ENCODE measurements at places on chromosomes 2 and 18.

- no peak for DNase-seq
These were observed 200.2 kb downstream of the ANKRD30B start for GRCh38 chr18:14948163-14948540.

DNA sequence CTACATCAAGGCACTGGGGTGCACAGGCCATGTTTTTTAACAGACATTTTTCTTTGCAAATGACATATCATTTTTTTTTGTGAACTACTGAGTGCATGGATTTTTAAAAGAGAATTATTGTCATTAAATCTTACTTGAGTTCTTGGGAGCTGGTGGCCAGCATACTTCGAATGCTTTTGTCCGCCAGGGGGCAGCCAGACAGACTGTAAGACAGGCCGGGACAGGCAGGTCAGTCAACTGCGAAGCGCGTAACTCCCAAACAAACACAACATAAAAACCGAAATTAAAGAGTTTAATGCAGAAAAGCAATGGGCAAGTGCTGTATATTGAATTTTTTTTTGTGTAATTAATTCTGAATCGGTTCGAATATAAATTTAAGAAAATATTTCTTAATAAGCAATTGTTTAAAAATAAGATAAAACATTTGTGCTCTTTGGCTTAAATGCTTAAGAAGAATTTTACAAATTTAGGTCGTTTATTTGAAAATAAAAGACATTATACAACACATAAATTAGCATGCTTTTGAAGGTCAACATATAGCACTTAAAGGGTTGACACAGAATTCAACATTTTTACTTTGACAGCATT, 142.2 kb upstream of the PXDN start:
- DNase-seq, result peak; percentile 43

GRCh38 chr2:207835805-207836204, 66.1 kb upstream of the FZD5 start:
- no peak for DNase-seq

DNA sequence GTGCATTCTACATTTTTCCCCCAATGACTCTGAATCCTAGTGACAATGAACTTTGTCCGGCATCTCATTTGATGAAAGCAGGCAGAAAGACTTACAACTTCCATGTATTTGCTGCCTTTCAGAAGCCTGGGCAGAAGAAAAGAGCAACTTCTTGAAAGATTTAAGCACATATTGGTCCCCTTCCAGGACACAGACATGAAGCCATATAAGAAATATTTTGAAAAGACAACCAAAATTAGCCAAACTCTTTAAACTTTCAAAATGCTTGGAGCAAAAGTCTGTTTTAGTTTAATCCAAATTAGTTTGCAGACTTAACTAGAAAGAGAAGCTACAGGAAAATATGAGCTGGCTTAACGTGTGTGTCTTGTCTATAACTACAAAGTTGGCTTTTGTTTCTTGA, 492.5 kb downstream of the NR4A2 start:
- DNase-seq, result no peak

DNA sequence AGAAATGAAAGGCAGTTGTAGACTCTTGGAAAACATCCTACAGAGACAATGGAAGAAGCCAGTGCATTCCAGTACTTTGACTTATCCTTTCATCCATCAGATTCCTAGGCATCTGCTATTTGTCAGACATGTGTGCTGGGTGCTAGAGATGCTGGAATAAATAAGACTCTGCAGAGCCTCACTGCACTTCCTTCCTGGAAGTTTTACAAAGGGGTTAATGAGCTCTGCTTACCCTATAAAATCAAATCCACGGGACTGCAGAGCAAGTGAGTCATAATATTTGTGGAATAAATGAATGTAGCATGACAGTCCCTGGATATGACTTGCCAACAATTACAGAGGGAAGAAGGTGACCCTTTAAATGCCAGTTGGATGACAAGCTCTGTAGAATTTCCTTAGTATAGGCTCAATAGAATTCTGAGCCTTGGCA, 52.7 kb upstream of the NPAS2 start:
- DNase-seq, result peak; percentile 93

DNA sequence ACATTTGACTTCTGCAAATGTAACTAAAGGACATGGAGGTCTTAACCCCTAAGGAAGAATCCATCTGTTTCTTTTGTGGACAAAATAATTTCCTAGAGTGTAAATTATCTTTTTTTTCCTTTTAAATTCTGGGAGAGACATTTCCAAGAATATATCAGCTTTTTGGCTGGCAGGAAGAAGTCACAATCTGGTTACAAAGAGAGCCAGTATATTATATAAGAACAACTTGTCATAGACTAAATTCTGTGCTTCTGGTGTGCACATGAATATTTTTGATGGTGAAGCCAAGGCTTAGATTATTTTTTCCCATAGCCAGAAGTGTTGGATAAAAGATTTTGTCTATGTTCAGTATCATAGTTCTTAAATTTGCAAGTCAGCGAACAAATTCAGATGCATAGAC, 500.6 kb downstream of the XIRP2 start:
- DNase-seq, result no peak

- no peak for DNase-seq
These were observed 8.7 kb upstream of the GPR155 start for GRCh38 chr2:174495365-174496012.
